ENCODE measurements at places on chromosomes 4 and X.
A peak's percentile ranks its signal among the peaks of the same experiment; 100 is the strongest.

DNA sequence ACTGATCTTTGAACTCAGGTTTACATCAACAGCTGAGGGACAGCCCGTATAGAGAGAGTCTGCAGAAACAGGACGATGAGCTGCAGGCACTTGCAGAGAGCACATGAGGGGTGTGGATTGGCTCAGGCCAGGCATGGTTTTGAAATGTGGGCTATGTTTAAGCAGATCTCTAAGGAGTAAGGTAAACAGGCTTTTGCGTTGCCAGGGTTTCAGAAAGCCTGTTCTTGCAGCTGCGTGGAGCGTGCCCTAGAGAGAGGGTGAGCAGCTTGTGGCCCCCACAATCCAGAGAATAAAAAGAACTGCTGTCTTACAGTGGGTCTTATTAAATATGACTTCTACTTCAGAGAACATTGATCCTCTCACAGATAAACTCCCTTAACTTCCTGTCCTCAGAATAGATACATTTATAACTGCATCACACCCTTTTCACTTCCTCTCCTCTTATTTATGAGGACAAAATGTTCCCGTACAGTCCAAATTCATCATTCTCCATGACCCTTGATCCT lies 64.1 kb downstream of the TMA16 start:
- DNase-seq = no peak

- DNase-seq = no peak
Observed at GRCh38 chr4:951594-952468, 19.6 kb downstream of the TMEM175 start.

GRCh38 chr4:41660352-41660751 lies 88.2 kb downstream of the PHOX2B start:
- no peak for DNase-seq

- DNase-seq = no peak
Observed at GRCh38 chrX:108642273-108642628, 94.1 kb downstream of the IRS4 start.

DNA sequence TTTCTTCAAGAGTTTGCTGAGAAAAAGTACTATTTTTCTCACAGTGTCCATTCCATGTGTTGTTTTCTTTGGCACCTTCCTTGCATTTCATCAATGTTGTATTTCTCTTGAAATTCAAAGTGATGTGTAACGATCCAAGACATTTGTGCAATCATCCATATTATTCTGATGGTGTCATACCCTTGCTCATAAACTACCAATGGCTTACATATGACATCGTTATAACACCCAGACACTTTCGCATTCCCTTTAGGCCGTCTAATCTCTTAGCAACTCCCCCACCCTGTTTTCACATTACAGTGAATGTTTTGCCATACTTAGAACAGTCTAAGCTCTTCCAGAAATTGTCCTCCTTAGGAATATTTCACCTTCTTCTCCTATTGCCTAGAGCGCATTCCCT lies 1779.0 kb downstream of the PCDH7 start:
- no peak for DNase-seq

DNA sequence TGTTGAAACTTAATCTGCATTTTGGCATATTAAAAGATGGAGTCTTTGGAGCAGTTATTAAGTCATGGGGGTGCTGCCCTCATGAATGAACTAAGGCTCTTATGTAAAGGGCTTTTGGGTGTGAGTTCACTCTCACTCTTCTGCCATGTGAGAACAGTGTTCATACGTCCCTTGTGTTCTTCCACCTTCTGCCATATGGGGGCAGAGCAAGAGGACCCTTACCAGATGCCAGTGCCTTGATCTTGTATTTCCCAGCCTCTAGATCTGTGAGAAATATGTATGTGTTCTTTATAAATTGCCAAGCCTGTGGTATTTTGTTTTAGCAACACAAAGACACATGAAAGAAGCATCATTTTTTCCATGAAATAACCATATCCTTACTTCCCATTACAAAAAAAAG lies 213.9 kb downstream of the SPOCK3 start:
- DNase-seq = no peak

- DNase-seq = no peak
Observed at GRCh38 chr4:112076919-112077608, 68.2 kb upstream of the FAM241A start.

DNA sequence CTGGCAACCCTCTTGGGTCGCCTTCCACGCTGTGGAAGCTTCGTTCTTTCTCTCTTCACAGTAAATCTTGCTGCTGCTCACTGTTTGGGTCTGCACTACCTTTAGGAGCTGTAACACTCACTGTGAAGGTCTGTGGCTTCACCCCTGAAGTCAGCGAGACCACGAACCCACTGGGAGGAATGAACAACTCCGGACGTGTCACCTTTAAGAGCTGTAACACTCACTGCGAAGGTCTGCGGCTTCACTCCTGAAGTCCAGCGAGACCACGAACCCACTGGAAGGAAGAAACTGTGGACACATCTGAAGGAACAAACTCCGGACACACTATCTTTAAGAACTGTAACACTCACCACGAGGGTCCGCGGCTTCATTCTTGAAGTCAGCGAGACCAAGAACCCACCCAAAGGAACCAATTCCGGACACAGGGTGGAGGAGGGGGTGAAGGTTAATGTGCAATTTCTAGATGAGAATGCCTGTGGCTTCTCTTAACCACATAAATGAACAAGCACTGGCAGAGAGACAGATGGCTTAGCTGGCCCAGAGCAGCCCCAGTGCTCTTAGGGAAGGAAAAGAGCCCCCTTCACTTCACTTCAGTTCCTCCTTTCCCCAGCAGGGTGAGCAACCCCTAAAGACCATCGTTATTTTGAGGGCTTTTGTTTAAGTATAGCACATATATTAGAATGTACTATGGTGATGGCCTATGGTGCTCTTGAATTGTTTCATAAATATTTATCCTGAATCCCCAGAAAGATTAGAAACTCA lies 73.0 kb downstream of the LUZP4 start:
- no peak for DNase-seq

GRCh38 chr4:8403173-8403753 lies 37.3 kb downstream of the ACOX3 start:
- DNase-seq = peak; percentile 5

DNA sequence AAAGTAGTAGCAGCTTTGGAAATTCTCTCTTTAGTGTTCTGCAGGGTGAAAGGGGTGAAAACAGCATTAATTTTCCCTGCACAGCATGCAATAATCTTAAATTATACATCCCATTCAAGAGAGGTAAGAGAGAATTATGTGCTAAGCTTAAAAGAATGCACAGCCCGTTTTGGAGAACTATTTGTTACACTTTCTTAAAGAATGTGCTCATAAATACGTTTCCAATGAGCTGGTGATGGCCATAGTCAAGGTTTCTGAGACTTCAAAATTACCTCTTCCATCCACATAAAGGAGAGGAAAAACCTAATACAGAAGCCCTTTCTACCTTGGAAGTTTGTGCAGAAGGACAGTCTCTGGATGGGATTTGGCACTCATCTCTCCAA lies 766.7 kb upstream of the TENM3 start:
- no peak for DNase-seq

GRCh38 chrX:108397627-108398391 lies 40.4 kb downstream of the COL4A6 start:
- DNase-seq = no peak

- no peak for DNase-seq
Observed at GRCh38 chr4:10925996-10926395, 241.4 kb upstream of the CLNK start.

DNA sequence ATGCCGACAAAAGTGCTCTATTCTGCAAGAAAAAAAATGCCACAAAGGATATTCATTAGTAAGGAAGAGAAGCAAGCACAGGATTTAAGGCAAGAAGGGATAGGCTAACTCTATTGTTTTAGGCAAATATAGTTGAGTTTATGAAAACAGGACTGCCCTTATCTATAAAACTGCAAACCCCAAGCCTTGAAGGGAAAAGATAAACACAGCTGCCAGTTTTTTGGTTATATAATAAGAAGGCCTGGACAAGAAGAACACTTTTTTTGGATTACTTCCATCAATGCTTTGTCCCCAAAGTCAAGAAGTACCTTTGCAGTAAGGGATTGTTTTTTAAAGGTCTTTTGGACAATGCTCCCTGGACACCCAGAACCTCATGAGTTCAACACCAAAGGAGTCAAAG lies 45.4 kb upstream of the WWC2 start:
- DNase-seq = no peak

DNA sequence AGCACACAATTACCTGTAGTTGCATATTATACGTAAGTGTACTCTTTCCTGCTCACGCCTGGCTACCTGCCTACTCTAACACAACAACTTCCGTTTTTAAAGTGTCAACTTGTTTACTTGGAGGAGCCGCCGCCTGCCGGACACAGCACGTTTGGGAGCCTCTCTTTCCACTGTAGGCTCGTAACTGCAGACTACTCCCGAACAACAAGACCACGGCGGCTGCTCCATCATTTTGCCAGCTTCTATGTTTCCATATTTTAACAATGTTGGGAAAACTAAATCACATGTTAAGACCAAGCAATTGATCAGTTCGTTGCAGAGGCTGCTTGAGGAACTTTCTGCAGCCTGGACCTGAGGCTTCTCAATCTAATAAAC lies 841 bp downstream of the MTNR1A start:
- no peak for DNase-seq

- DNase-seq = no peak
Observed at GRCh38 chrX:2894885-2895292, 34.2 kb downstream of the ARSD start.

- DNase-seq = no peak
Observed at GRCh38 chrX:41665686-41666085, 23.1 kb upstream of the GPR34 start.

GRCh38 chr4:28209371-28209924 lies 1348.8 kb downstream of the STIM2 start:
- DNase-seq = no peak

DNA sequence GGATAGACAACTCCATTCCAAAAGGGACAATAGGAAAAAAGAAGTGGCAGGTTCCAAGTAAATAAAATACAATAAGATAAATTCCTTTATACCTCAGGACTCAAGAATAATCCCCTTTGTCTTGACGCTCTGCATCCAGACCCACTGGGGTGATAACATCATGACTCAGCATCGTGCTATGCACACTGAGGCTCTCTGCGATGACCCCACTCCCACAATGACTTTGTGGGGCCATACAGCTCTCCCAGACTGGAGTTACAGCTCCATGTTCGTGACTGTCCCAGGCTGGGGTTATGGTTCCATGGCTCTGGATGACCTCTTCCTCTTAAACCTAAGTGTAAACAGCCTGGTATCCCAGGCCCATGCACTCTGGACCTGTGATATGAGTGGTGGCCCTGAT lies 254.5 kb upstream of the ADGRL3 start:
- no peak for DNase-seq

- DNase-seq = no peak
Observed at GRCh38 chr4:87097075-87097474, 123.3 kb downstream of the KLHL8 start.

DNA sequence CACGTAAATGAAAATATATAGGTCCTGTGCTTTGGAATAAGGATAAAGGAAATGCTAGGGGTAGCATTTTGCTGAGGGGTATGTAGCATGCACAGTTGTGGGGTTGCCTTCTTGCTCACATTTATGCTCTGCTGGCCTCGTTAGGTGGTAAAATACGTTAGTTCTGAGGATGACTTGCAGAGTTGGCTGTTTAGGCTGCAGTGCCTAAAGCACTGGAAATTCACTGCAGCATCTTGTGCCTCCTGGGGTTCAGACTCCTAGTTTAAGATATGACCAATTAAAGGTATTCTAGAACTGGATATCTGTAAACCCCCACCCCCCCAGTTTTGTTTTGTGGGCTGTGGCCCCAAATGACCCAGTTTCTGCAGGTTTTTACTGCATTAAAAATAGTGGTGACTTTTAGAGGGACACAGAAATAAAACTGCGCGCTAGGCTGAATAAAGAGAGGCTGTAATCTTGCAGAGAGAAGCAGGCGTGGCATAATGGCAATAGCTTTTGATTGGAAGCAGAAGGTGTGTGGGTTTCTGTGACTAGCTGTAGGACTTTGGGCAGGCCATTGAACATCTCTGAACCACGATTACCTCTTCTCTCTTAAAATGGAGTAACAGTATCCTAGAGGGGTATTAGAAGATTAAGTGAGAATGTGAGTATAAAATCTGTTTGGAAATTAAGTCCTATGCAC lies 79.3 kb downstream of the REPS2 start:
- DNase-seq = no peak

DNA sequence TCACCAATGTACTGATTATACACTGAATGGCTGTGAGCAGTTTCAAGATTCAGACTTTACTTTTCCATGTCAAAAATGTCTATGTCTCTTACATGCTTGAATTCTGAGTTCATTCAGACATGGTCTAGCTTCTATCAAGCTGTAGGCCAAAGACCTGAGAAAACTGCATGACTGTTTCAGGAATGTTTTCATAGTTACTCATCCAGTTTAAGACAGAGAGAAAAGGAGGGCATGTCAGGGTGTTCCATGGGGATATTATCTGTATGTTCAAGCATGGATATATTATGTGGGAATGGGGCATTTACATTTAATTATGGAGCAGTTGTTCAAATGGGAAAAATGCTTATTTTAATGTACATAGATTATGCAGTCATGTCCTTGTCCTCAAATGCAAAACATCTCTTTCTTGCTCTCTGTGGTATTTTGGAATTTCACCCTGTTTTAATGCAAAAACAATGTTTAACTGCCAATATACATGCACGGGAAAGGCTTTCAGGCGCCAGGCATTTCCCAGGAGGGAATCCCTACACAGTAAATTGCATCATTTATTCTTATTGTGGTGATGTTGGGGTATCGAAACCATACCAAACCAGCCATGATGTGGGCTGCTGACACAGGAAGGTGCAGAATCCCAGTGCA lies 429.1 kb upstream of the INTU start:
- no peak for DNase-seq

DNA sequence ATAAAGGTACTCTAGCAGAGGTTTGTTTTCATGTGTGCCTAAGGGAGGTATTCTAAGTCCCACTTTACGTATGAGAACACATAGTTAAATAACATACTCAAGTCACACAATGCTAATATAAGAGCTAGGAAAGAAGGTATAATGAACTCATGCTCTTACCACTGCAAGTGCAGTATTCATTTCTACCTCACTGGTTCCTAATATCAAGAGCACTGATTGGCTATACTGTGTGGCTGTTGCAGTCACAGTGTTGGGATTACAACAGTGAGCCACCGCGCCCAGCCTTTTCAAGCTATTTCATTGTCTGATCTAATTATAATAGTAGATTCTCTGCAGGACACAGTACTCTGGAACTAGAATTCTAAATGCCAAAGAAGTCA lies 84.0 kb downstream of the PDS5A start:
- DNase-seq = no peak

GRCh38 chrX:140091125-140091886 lies 126.0 kb upstream of the CXorf66 start:
- no peak for DNase-seq

DNA sequence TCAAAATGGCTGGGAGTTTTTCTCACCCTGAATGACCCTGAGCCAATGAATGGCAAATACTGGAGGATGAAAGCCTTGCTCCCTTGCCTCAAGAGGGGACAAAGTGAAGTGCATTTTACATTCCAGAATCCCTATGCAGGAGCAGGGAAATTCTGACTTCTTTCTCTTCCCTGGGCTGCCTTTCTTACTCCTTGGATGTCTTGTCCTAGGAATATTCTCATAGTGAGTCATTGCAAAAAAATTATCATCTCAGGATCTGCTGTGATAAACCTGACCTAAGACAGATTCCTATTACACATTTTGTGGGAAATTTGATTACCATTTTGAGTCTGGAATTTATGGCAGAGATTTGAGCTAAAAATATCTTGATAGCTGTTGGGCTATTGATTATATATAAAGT lies 199.9 kb downstream of the TMA16 start:
- no peak for DNase-seq
